Neural progenitor cell (in vitro differentiated cells): ENCODE measurements at places on chromosomes 12 and 14. TPM values are rescaled to one million over a fixed set of nuclear protein-coding genes. Genes with fewer than 3 reads are reported as not detected.

DNA sequence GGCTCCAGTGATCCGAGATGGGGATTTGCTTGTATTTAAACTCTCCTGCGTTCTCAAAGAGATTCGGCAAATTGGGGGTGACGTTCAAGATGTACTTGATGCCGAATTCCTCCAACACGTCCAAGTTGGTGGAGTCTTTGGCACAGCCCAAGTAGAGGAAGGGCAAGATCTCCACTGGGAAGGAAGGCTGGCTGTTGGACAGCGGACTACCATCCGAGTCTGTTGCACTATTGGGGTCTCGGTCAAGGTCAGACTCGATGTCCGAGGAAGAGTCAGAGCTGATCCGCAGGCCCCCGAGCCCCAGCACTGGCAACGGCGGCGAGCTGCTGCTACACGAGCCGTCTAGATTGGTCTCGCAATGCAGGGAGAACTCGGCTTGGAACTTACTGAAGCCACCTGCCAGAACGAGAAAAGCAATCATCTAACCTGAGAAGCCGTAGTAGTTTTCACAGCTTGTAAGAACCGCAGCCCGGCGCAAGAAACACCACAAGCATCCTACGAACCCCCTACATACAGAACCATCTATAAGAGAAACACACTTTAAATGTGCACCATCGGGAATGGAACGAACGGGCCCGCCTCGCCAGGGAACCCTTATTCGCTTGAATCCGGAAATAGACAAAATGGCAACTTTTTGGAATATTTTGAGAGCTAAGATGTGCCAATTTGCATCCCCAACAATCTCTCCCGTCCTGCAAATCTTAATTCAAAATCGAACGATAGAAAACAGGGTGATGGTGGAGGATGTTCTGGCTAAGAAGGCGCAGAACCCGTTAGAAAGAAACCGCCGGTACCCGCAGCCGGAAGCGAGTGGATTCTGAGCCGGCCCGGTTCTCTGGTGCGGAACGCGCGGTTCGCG is 1.4 kb downstream of the DUSP6 start:
- H3K27ac ChIP-seq: no peak overlapping the region
- peak; percentile 33 for DNase-seq
- peak overlapping the region; percentile 68 for H3K4me3 ChIP-seq
- no peaks in the 10 kb centered on the region for H3K36me3 ChIP-seq
- H3K27me3 ChIP-seq: peaks cover 67% of the 10 kb centered on the region
- H3K4me1 ChIP-seq: peaks cover 60% of the 10 kb centered on the region

DNA sequence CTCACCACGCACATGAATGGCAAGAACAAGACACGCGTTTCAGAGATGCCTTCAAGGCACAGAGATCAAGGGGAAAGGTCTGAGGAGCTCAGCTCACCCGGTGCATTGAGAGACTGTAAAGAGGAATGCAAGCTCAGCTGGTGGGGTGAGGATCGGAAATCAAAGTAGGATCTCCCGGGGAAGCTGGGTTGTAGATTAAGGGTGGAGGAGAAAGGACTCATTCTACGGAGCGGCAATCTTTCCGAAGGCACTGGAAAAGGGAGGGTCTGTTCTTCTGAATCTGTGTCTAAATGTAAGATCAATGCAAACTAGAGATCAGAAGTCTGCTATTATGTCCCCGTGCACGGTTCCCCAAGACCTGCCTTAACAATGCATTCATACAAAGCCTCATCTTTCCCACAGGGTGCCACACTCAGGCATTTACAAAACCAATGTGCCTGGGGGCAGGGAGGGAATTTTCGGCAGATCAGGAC is 41.6 kb upstream of the PYGL start:
- no peaks in the 10 kb centered on the region for H3K27me3 ChIP-seq
- no peak overlapping the region for H3K4me3 ChIP-seq
- peaks cover 18% of the 10 kb centered on the region for H3K4me1 ChIP-seq
- peak; percentile 19 for DNase-seq

DNA sequence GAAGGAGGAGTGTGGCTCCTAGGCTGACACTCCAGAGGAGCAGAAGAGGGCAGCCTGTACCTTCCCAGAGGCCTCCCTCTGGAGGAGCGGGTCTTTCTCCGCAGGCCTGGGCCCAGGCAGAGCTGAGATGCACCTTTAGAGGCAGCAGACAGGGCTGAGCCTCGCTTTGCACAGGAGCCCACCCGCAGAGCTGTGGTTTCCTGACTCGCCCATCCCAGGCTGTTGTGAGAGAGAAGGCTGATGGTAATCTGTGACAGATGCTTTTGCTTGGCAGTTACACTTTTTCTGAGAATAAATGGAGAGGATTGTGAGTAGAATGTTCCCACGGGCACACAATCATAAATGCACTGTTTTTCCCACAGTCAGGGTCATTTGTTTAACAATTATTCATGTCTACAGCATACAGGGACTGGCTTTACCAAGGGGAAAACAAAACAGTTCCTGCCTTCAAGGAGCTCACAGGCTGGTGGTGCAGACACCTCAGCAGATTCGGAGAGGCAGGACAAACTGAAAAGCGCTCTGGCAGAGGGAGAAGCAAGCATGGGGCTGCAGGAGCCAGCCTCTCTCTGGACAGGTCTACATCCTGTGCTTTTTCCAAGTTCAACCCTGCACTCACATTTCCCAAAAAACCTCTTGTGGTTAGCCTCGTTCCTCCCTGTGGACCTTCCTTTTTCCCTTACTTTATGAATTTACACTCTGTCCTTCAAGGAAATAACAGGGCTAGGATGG is 13.9 kb downstream of the EVL start:
- peak; percentile 42 for DNase-seq
- no peaks in the 10 kb centered on the region for H3K36me3 ChIP-seq
- H3K4me3 ChIP-seq: no peak overlapping the region
- H3K4me1 ChIP-seq: peaks cover 11% of the 10 kb centered on the region

DNA sequence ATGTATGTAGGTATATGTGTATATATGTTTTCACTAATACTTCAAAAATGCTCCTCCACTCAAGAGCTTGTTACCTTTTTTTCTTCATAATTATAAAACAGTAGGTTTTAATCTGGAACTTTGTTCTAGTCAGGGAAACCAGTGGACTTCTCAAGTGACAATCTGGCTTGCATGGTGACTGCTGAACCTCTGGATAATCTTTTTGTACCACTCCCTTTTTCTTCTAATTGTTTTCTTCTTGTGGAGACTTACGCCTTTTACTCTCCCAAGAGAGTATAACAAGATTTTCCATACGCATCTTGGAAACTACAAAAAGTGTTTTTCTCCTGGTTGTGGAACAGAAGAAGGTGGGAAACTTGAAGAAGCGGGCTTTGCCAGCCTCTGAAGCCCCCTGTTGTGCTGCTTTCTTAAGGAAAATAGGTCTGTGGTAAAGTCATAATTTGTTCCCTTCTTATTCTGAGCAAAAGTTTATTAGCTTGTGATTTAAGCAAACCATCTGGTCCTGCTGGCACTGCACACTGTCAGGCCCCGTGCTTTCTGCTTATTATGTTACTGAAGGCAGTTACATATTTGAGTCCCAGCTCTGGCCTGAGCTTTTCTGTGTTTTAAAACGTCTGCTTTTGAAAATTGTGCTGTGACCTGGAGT is 291.8 kb downstream of the ERC1 start:
- H3K4me3 ChIP-seq: no peak overlapping the region
- no peaks in the 10 kb centered on the region for H3K36me3 ChIP-seq
- no peaks in the 10 kb centered on the region for H3K27me3 ChIP-seq
- H3K27ac ChIP-seq: no peak overlapping the region

- H3K36me3 ChIP-seq: no peaks in the 10 kb centered on the region
- no peak overlapping the region for H3K27ac ChIP-seq
- DNase-seq: no peak
- no peaks in the 10 kb centered on the region for H3K27me3 ChIP-seq
Measured at GRCh38 chr12:31023271-31023724, 50.4 kb upstream of the DDX11 start.

GRCh38 chr14:79627058-79627457 is 584.2 kb downstream of the DIO2 start:
- no peak for DNase-seq
- H3K27ac ChIP-seq: no peak overlapping the region
- H3K4me1 ChIP-seq: no peaks in the 10 kb centered on the region

- no peak overlapping the region for H3K27ac ChIP-seq
- DNase-seq: no peak
- H3K27me3 ChIP-seq: peaks cover 100% of the 10 kb centered on the region
Measured at GRCh38 chr12:53981634-53982565, 3.0 kb upstream of the HOXC10 start.

- H3K4me3 ChIP-seq: no peak overlapping the region
- H3K27me3 ChIP-seq: no peaks in the 10 kb centered on the region
- DNase-seq: no peak
- no peaks in the 10 kb centered on the region for H3K36me3 ChIP-seq
- H3K27ac ChIP-seq: no peak overlapping the region
Measured at GRCh38 chr12:116556964-116557698, 2.0 kb upstream of the MAP1LC3B2 start.

DNA sequence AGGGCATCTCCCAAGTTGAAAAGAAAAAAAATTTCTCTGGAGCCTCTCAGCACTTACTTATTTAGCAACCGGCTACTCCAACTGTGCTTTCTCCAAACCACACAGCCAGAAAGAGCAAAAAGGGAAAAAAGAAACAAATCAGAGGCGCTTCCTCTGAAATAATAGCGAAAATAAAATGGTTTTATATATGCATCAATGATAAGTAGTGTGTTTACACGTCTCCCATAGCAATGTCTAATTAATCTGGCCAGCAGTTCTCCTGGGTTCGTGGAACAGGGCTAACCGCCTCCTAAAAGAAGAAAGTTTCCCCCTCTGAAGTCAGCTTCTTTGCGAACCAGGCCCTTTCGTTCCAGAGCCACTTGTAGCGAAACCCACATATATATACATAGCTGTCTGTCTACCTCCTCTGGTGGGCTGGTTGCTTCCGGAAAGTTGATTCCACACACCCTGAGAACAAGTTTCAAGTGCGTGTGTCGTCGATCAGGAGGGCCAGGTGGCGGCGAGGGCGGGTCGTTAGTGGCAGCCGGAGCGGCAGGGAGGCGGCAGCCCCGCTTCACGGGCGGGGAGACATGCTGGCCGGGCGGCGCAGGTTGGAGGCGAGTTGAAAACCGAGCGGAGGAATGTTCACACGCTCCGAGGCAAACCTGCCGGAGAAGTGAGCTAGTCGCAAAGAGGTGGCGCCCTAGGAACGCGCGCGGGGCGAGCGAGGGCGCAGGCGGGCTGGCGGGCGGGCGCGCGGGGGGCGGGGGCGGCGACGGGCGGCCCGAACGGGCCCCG is 2.7 kb downstream of the PTHLH start:
- no peak overlapping the region for H3K27ac ChIP-seq
- H3K4me1 ChIP-seq: peaks cover 16% of the 10 kb centered on the region
- no peaks in the 10 kb centered on the region for H3K36me3 ChIP-seq
- peak; percentile 90 for DNase-seq

GRCh38 chr12:48183876-48184548 is 568 bp downstream of the CCDC184 start:
- peaks cover 23% of the 10 kb centered on the region for H3K4me1 ChIP-seq
- H3K4me3 ChIP-seq: peak overlapping the region; percentile 76
- H3K27ac ChIP-seq: no peak overlapping the region

GRCh38 chr14:57796556-57796955 is 69.3 kb downstream of the SLC35F4 start:
- DNase-seq: no peak
- H3K36me3 ChIP-seq: no peaks in the 10 kb centered on the region
- H3K27ac ChIP-seq: no peak overlapping the region
- H3K4me3 ChIP-seq: no peak overlapping the region

DNA sequence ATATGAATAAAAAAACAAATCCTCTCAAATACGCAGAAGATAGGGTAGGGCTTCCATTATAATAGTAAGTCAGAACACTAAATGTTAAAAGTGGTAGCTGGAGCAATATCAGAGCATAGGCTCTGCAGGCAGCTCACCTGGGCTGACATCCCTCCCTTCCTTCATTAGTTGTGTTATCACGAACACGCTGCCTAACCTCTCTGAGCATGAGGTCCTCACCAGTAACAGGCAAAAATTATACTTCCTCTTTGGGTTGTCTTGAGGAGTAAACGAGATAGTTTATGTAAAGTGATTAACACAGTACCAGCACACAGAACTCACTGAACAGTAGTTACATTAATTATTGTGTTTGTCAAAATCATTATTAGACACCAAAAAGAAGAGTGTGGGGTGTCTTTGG is 154.3 kb downstream of the STXBP6 start:
- H3K4me3 ChIP-seq: no peak overlapping the region
- H3K36me3 ChIP-seq: no peaks in the 10 kb centered on the region
- no peak overlapping the region for H3K27ac ChIP-seq
- DNase-seq: no peak

DNA sequence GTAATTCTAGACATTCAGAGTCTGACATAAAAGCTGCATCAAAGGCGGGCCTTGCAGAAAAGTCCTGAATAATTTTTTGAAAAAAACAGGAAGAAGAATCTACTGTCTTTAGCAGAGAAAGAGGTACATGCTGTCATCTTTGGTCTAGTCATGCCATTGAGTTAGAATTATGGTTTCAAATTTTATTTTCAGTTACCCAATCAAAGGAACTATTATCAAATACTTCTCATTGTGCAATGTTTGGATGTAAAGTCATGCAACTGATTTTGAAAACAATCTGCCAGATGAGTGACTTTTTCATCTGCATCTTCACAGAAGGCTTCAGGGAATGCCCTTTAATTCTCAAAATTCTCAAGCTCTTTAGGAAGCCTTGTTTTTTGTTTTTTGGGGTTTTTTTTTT is 803.5 kb downstream of the FLRT2 start:
- no peaks in the 10 kb centered on the region for H3K36me3 ChIP-seq
- H3K4me3 ChIP-seq: no peak overlapping the region
- DNase-seq: no peak
- no peaks in the 10 kb centered on the region for H3K27me3 ChIP-seq
- no peaks in the 10 kb centered on the region for H3K4me1 ChIP-seq

- DNase-seq: peak; percentile 45
- no peaks in the 10 kb centered on the region for H3K27me3 ChIP-seq
- H3K27ac ChIP-seq: no peak overlapping the region
Measured at GRCh38 chr14:51318813-51319597, 79.0 kb downstream of the TMX1 start.

- H3K27ac ChIP-seq: no peak overlapping the region
- H3K27me3 ChIP-seq: no peaks in the 10 kb centered on the region
- no peaks in the 10 kb centered on the region for H3K4me1 ChIP-seq
- no peaks in the 10 kb centered on the region for H3K36me3 ChIP-seq
- DNase-seq: no peak
Measured at GRCh38 chr12:19799216-19799615, 359.9 kb downstream of the AEBP2 start.

The CRADD gene
- total RNA-seq: 13.7 and 41.2 TPM in 2 replicates
